Glutamatergic neuron (in vitro differentiated cells): ENCODE measurements at places on chromosomes 6 and 20.

DNA sequence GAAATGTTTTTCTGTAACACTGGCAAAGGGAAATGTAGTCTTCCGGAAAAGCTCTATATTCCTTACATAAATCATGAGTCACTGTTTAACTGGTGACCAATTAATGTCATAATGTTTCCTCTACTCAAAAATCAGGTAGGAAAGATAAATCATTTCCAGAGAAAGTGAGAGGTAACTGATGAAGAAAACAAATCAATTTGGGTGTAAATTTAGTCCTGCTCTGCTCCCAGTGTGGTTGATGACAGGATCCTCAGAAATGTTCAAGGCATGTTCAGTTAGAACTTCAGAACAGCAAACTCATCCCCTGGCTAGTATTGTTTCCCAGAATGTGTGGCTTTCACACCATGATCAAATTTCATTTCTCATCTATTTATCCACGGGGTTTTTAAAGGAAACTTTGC, 38.8 kb upstream of the SPACA1 start:
- DNase-seq: no peak

- no peak for DNase-seq
These were observed 565.2 kb upstream of the MARCKS start for GRCh38 chr6:113291751-113292445.

DNA sequence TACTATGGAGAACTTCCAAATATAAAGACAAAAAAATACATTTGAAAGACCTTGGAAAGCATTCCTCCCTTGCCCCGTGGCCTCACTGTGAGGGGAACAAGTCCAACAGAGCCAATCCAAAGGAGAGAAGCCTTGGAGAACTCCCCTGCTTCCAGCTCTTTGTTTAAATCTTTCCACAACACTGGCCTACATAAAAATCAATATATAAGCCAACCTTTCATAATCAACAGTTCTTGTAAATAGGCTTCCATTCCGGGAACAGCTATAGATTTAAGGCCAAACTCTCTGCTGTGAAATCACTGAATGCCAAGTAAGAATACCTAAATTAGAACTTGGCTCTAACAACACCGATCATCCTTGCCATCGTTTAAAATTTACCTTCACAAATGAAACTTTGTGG, 242.1 kb downstream of the HACE1 start:
- no peak for DNase-seq

GRCh38 chr6:75244063-75244584, 523 bp upstream of the COX7A2 start:
- DNase-seq: no peak

DNA sequence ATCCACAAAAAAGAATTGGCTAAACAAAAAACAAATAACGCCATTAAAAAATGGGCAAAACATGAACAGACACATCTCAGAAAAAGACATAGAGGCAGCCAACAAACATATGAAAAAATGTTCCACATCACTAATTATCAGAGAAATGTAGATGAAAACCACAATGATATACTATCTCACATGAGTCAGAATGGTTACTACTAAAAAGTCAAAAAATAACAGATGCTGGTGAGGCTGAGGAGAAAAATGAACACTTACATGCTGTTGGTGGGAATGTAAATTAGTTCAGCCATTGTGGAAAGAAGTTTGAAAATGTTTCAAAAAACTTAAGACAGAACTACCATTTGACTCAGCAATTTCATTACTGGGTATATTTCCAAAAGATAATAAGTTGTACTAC, 430.1 kb upstream of the JAG1 start:
- no peak for DNase-seq
